Activated T-cell treated with anti-CD3 and anti-CD28 coated beads, Interleukin-2, amount 50 U/mL, for 1 hour (primary cell): ENCODE measurements at places on chromosomes 4 and X.

GRCh38 chr4:81694176-81694913 lies 222.6 kb upstream of the RASGEF1B start:
- DNase-seq, result no peak

- DNase-seq, result no peak
Measured at GRCh38 chrX:110750526-110751189, 45.0 kb downstream of the CHRDL1 start.

DNA sequence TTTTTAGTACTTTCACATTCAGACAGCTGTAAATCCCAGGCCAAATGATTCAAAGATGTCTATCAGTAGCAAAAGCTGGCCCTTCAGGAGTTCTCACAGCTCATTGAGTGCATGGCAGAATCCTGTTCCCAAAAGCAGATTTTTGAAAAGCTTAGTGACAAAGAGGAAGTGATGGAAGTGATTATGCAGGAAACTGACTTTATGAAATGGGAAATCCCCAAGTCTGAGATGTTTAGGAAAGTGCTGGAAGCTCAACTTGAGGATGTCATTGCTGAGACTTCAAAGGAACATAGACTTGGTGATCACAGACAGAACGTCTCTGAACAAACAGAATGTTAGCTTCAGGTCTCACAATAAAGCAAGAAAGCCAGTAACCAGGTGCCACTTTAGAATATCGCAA lies 51.0 kb upstream of the CFAP47 start:
- DNase-seq, result no peak

GRCh38 chrX:119479845-119480244 lies 11.6 kb downstream of the SLC25A5 start:
- DNase-seq, result no peak

DNA sequence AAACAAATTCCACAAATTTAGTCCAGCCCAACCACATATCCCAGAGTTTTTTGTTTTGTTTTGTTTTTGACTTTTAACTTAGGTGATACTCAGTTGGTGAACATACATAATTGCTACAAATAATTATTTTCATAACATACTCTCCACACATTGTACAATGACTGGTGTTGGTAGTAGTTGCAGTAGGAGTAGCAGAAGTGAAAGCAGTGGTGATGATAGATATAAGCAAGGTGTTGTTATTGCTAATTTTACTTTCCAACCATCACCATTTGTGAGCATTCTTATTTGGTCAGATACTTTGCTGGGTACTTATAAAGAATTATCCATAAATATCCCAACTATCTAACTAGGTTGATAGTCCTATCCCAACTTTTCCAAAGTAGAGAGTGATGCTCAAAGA lies 47.3 kb downstream of the ARHGAP24 start:
- DNase-seq, result no peak

- no peak for DNase-seq
Measured at GRCh38 chr4:118881512-118882146, 7.0 kb upstream of the SYNPO2 start.
